Islet precursor cell (in vitro differentiated cells): ENCODE measurements at places on chromosomes 4 and X.
A peak's percentile ranks its signal among the peaks of the same experiment; 100 is the strongest.

GRCh38 chr4:88854481-88854880 is 156.9 kb upstream of the NAP1L5 start:
- DNase-seq = no peak

DNA sequence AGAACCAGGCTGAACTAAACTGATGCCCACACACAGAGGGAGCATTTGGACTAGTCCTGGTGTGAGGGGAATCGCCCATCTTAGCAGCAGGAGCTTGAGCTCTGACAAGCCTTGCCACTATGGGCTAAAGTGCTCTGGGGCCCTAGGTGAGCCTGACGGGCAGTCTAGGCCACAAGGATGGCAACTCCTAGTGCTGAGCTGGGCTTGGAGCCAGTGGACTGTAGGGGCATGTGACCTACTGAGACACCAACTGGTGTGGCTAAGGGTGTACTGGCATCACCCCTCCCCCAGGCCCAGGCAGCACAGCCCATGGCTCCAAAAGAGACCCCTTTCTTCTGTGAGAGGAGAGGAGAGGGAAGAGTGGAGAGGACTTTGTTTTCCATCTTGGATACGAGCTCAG is 14.5 kb downstream of the CENPU start:
- no peak for DNase-seq

GRCh38 chrX:107673933-107674479 is 45.7 kb downstream of the PRPS1 start:
- DNase-seq = peak; percentile 56

DNA sequence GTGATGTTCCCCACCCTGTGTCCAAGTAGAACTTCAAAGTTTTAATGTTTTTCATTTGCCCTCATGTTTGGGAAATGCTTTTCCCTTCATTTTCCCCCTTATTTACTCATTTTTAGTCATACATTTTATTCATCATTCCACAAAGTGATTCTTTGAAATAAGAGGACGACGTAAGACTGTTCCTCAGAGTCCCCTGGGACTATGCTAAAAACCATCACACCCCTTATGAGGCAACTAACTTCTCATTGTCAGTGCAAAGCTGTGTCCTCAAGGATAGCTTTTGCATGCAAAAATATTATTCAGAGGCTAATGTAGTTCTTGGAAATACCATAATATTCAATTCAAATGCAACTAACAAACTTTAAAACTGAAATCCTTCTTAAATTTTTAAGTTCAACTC is 14.8 kb upstream of the ADGRG2 start:
- no peak for DNase-seq

DNA sequence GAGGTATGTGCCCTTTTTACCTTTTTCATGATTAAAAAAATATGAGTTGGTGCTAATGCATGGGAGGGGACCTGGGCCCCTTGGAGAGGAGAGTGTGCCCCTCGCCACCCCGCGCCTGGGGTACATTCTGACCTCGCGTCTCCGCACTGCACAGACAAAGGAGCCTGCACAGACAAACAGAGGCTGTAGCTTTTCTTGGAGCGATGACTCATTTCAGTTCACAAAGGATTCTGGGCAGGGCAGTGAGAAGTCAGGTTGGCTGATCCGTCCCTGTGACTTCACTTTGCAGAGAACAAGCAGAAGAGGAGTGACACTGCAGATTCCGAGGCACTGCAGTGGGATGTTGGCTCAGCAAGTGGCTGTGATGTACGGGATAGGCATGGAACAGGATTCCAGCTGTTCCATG is 82.9 kb downstream of the STOX2 start:
- DNase-seq = peak; percentile 97

DNA sequence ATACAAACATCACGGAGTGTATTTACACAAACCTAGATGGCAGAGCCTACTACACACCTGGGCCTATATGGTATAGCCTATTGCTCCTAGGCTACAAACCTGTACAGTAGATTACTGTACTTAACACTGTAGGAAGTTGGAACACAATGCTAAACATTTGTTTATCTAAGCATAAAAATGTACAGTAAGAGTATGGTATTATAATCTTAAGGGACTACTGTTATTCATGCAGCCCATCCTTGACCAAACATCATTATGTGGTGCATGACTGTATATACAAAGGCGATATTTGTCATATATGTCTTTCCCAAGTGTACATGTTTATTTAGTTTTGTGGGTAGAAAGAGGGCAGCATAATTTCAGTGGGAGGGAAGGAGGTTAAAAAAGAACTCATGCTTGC is 177.7 kb upstream of the FSTL5 start:
- DNase-seq = no peak

- no peak for DNase-seq
Measured at GRCh38 chr4:85965529-85965928, 394.3 kb downstream of the MAPK10 start.

DNA sequence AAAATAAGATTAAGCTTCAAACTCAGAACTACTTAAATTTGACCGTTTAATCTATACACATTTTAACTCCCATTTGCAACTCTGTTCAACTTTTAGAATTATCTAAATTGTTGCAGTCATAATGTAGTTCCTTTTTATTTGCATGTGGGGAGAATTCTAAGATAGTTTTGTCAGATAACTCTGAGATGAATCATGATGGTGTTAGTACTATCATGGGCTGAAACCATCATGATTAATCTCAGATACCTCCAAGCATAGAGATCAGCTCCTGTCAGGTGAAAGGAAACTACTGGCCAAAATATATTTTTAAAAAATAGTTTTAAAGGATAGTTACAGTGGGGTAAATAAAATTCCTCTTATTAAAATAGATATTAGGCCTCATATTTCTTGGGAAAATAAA is 39.0 kb downstream of the FBXO8 start:
- DNase-seq = no peak

GRCh38 chr4:118857760-118858159 is 21.8 kb upstream of the SEC24D start:
- DNase-seq = no peak

- DNase-seq = no peak
Measured at GRCh38 chrX:136246201-136246600, 5.0 kb downstream of the MAP7D3 start.
